ENCODE measurements at places on chromosomes 4 and X. TPM values are rescaled to one million over a fixed set of nuclear protein-coding genes. Genes with fewer than 3 reads are reported as not detected.

DNA sequence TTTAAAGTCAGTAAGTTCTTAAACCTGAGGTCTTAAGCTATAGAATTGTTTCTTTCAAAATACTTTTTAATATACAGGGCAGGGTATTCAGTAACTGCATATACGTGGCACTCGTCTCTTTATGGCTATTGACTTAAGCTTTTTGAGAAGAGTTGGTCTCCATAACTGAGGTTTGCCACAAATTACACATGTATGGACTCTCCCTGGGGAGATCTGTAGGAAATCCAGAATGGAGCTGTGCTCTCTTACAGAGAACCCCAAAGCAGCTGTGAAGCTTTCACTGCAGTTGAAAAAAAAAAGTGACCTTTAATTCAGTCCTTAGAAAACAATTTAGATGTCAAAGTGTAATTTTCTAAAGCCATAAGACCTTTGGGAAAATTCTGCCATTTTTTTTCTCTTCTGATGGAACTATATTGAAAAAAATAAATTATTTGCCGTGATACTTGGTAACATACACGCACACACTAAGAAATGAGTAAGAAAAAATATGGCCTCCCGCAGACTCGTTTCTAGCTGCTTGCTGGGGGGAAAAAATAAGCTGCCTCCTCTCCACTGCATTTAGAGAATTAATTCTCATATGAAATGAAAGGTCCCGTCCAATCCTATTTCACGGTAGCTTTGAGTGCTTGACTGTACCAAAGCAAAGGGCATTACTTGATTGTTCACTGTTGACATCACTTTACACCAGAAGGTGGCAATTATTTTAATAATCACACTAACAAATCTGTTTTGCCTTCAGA lies 159.4 kb upstream of the TENM3 start:
- DNase-seq = no peak

Gene SMIM43
- 0.35 TPM for polyA plus RNA-seq

DNA sequence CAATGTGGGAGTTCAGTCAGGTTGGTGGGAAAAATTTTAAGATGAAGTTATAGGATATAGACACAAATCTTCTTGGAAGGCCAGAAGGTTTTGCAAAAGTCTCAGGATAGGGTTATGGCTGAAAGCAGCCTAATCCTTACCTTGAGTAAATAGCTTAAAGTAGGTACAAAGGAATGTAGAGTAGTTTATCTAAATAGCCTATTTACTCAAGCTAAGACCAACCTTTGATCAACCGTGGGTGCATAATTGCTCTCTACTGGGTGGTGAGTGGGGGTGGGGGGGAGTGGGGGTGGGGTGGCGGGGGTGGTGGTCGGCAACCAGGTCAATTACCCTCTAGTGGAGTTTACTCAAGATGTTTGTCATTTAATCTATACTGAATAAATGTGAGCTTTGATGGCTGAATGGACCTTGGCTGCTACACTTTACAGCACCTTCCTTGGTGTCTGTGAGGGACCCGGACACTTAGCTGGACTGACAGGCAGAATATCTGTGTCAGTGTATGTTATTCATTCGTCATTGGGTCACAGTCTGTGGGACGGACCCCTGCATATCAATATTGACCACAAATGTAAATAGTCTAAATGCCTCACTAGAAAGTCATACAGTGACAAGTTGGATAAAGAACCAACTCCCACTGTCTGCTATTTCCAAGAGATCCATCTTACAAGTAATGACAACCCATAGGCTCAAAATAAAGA lies 545.7 kb upstream of the PABPC4L start:
- no peak for DNase-seq

Gene C4orf50
- polyA plus RNA-seq = 0.01 TPM

Gene GALNTL6
- polyA plus RNA-seq = 0.98 TPM

- no peak for DNase-seq
Measured at GRCh38 chr4:89939994-89940393, 45.3 kb downstream of the MMRN1 start.

- no peak for DNase-seq
Measured at GRCh38 chrX:120251471-120252011, 929 bp downstream of the ZBTB33 start.

Gene CLNK
- polyA plus RNA-seq = 0.44 TPM

Gene USP17L29
- not detected for polyA plus RNA-seq

Gene TENM3
- polyA plus RNA-seq = 16.0 TPM

DNA sequence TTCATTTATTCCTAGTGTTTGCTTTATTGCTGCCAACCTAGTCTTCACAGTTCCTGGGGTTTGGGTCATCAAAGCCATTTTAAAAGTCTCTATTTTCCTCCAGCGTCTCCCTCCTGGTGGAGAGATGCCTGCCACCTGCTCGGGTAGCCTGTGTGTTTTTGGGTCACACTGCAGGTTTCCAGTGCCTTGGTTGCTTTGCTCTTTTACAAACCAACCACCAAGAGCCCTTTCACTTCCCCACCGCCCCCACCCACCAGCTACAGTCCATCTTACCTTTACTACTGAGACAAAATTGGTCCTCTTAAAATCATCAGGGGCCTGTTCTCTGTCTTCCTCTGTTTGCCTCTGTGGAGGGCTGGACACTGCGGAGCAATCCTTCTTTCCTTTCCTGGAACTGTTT lies 280.5 kb upstream of the GATB start:
- no peak for DNase-seq

GRCh38 chr4:23888421-23889319 lies 1.2 kb downstream of the PPARGC1A start:
- no peak for DNase-seq

GRCh38 chrX:154602226-154602625 lies 16.9 kb downstream of the CTAG1B start:
- no peak for DNase-seq

GRCh38 chr4:87525636-87526295 lies 3.4 kb downstream of the SPARCL1 start:
- DNase-seq = no peak

DNA sequence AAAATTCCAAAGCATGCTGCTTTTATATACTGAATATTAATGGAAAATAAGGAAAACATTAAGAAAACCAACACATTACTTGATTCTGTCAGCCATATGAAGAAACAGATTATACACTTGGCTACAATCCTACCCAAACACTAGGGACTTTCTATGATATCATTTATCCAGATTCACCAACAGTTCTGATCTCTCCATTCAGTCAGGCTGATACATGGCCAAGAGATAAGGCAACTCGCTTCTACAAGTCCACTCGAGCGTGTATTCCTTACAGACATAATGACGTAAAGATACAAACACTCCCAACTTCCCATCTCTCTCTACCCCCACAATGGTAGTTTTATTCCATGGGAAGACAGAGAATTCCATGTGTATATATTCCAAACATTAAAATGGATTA lies 44.5 kb downstream of the NEK1 start:
- DNase-seq = no peak

Gene EGFL6
- polyA plus RNA-seq = 25.5 TPM

DNA sequence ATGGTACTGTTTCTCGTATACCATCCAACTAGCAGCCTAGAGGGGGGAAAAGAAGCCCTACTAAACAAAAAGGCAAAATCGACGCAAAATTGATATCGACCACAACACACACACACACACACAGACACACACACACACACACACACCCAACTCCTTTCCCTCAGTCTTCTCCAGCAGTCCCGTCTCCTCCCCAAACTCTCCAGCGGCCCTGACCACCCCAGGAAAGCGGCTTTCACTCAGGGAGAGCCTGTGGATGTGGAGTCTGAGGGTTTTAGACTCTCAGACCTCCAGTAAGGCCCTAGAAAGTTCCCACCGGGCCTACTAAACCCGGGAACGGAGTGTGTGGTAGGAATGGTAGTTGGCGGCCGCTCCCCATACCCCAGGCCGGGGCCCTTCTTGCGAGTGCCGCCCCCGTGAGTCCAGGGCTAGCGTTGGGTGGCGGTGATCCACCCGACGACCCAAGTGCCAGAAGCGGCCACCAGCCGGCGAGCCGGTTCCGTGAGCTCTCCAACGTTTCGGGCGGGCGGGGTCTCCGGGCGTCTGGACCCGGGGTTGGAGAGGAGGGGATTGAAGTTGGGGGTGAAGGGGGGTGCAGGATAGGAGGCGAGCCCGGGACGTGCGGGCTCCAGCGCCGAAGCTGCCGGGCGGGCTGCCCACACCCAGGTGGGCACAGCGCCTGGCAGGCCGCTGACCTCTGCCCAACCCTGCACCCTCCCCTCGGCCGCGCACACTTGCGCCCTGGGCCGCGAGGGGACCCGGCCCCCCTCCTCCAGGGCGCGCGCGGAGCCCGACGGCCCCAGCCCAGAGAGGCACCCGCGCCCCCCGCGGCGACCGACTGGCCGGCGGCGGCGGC lies 13.7 kb downstream of the ARX start:
- no peak for DNase-seq

DNA sequence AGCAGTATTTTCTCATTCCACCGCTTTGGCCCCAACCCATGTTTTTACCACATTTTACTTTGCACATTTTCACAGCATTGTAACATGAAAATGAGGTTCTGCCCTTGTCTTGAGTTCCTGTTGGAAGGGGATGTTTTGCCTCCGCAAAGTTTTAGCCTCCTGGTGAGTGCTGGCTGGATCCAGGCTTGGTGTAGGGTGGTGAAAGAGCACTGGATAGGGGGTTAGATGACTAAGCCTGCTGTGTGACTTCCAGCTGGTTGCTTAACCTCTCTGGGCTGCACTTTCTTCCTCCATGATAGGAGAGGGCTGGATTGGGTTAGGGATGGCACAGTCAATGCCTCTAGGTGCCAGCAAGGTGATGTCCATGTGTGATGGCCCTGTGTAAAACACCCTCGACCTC lies 28.9 kb downstream of the CYTL1 start:
- DNase-seq = no peak

DNA sequence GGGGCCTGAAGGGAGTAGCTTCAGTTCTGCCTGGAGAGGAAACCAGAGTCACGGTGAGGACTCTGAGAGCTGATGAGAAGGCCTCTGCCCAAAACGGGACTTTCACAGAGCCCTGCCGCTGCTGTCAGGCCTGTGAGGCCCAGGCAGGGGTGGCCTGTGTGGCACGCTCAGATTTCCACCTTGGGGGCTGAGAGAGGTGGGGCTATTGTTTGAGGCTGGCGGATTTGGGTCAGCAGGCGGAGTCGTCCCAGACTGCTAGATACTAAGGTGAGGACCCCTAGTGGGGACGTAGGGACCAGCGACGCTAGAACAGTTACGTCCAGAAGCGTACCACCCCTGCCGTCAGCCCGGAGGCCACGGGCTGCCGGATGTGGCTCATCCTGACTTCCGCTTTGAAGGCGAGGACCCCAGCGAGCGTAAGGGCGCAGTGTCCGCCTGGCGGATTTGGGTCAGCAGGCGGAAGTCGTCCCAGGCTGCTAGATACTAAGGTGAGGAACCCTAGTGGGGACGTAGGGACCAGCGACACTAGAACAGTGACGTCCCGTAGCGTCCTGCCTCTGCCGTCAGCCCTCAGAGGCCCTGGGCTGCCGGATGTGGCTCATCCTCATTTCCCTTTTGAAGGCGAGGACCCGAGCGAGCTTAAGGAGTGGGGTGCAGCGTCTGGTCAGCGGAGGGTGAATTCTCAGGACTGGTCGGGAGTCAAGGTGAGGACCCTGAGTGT lies at the start of gene MAGEB1:
MAGEB1 (plus strand) TSS at position 378 of the 721 bp plus-strand sequence. CDS start 3,348 bp downstream, outside the sequence.
- no peak for DNase-seq

Gene ENPP6
- polyA plus RNA-seq = 7.8 TPM

- DNase-seq = no peak
Measured at GRCh38 chrX:6694221-6694620, 159.3 kb upstream of the VCX3A start.

- DNase-seq = no peak
Measured at GRCh38 chrX:346034-346813, 27.6 kb upstream of the GTPBP6 start.

DNA sequence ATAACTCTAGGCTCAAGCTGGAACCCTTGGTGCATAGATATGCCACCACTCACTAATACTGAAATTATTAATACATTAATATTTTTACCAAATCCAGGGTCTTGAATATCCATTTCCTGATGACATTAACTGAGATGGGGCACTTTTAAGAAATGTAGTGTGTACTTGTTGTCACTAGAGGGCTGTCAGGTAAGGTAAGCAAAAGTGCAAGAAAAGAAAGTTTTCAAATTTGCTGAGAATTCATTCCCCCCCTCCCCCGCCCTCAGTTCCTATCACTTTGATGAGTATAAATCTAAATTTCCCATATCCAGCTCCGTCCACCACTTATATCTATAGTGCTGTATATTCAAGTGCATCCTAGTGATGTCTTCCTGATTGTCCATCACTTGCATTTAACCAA lies 20.5 kb upstream of the WDR44 start:
- no peak for DNase-seq

DNA sequence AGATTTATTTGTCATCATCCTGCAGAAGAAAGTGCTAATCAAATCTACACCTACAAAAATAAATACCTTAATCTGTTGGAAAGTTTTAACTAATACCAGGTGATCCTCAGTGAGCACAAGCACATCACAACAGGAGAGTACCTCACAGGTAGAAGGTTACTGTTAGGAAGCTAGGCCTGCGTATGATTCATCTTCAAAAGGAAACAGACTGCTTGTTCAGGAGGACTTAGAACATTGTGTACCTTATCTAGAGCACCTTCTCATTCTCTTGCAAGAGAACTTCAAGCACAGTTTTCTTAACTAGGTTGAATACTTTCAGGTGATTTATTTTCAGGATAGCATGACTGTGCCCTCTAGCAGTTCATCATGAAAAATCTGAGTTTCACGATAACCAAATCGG lies 54.2 kb downstream of the MND1 start:
- no peak for DNase-seq

Gene TSPYL2
- polyA plus RNA-seq = 34.2 TPM

DNA sequence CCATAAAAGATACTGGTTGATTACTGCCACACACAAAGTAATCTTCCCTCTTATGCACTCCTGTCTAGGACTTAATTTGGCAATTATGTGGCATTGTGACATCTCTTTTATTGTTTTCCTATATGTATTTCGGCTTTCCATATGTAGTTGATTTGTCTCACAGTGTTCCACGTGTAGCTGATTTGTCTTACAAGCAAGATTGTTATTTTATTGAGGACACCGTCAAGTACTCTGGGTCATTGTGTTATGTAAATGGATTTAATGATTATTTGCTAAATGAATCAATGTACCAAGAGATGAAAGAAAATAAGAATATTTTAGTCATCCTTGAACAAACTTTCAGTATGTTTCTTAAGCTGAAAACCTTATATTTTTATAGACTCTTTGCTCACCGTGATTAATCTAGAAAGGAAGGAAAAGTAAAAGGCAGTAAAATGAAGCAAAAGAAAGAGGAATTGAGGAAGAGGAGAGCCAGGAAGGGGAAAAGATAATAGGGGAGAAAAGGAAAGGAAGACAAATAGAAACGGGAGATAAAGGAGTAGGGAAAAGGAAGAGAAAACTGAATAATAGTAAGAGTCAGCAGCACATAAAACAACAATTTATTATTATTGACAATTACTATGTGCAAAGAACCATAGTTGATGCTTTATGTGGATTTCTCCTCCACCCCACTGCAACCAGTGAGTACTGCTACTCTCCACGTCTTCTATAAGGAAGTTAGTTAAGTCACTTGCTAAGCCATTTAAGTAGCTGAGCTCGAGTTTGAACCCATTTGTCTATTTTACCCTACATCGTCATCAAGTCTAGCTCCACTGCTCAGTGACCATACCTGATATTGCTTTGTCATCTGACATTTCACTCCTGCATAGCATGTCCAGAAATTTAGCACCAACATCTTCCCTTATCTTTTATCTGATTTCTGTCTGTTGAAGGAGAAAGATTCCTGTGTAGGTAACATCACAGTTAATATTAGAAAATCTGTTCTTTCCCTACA lies 336.5 kb downstream of the BMPR1B start:
- no peak for DNase-seq

- DNase-seq = no peak
Measured at GRCh38 chrX:56107320-56107719, 124.8 kb upstream of the KLF8 start.

Gene PRDM5
- polyA plus RNA-seq = 18.5 TPM

Gene ARHGAP36
- 0.12 TPM for polyA plus RNA-seq

- no peak for DNase-seq
Measured at GRCh38 chr4:78244705-78245485, 187.8 kb downstream of the FRAS1 start.

Gene CFI
- 76.2 TPM for polyA plus RNA-seq

Data from right renal cortex interstitium (tissue), 3 donors.